Activated T-cell treated with anti-CD3 and anti-CD28 coated beads, Interleukin-2, amount 50 U/mL, for 24 hours (primary cell): ENCODE measurements at places on chromosomes 4 and X.

GRCh38 chrX:129600981-129601424, 53.8 kb downstream of the APLN start:
- DNase-seq = peak; percentile 37

GRCh38 chr4:78612398-78613178, 61.0 kb downstream of the ANXA3 start:
- no peak for DNase-seq

- no peak for DNase-seq
Observed at GRCh38 chr4:38814386-38814785, 9.8 kb upstream of the TLR1 start.

GRCh38 chrX:153867139-153867538, 18.8 kb downstream of the L1CAM start:
- no peak for DNase-seq

DNA sequence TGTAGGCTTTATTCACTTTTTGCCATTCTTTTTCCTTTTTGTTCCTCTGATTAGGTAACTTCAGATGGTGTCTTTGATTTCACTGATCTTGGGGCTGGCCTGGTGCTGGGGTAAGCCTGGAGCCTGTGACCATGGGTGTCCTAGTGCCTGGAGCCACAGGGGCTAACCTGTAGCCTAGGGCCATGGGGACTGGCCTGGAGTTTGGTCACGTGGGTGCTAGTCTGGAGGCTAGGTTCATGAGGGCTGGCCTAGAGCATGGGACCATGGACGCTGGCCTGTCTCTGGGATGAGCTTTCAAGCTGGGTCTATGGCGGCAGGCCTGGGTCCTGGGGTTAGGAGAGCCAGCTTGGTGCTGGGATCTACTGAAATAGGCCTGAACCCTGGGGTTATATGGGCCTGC, 32.2 kb upstream of the ALG13 start:
- DNase-seq = no peak

DNA sequence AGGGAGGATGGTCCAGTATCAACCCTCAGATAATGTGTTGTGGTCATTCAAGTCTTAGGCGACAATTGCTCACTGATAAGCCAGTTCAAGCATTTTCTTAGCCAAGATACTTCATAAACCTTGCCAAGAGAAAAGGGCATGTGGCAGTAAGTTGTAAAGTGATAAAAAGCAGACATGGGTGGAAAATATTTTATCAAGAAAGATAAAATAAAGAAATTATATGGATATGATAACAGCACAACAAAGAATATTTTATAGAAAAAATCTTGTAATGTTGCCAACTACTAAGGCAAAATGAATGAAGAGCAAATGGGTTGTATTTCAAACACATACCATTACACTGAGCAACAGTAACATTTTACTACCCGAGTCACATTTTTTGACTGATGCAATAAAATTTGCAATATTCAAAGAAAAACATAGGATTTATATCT, 217.4 kb upstream of the PITX2 start:
- no peak for DNase-seq

DNA sequence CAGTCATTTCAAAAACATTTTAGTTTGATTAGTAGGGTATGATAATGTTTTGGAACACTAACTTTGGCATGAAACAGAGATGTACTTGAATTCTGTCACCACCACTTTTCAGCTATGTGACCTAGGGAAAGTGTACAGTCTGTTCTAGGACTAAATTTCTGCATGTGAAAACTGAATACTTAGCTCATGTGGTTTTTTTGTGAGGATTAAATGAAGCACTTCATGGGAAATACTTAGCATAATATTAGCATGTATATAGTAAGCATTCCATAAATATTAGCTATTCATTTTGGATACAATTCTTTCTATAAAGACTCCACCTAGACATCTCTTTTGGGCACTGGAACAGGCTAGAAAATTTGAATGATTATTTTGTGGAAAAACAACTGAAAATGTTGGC, 1379.4 kb downstream of the RPA4 start:
- DNase-seq = no peak

DNA sequence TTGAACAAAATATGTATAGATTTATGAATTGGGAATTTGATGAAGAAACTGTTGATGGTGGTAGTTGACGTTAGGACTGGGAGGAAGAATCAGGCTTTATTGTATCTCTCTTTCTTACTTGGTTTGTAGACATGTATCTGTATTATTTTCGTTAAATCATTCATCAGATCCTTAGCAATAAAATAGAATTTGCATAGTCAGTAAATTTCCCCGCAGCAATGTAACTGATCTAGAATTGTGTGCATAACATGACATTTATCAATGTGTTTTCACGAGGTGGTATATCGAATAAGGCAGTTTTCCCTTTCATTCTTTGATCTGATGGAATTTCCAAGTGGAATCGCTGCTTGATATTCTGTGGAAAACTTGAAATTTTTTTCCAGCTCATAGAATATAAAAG, 308.8 kb downstream of the SPRY1 start:
- no peak for DNase-seq

- no peak for DNase-seq
Observed at GRCh38 chr4:74152836-74153235, 5.1 kb upstream of the MTHFD2L start.

DNA sequence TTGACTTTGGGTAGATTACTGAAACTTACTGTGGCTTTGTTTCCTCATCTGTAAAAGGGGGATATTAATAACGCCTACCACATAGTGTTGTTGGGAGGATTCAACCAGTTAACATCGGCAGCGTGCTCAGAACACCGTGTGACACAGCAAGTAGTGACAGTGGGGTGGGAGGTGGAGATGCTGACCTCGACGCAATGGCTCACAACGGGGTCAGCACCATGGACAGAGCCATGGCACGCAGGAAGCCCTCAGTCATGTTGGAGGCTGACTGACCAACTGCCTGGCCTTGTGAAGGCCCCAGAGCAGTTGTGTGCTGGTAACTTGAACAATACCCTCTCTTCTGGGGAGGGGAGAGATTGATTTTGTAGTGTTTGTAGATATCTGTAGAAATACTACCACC, 93.2 kb downstream of the WFS1 start:
- no peak for DNase-seq
